ENCODE measurements at places on chromosomes 6 and 20.

DNA sequence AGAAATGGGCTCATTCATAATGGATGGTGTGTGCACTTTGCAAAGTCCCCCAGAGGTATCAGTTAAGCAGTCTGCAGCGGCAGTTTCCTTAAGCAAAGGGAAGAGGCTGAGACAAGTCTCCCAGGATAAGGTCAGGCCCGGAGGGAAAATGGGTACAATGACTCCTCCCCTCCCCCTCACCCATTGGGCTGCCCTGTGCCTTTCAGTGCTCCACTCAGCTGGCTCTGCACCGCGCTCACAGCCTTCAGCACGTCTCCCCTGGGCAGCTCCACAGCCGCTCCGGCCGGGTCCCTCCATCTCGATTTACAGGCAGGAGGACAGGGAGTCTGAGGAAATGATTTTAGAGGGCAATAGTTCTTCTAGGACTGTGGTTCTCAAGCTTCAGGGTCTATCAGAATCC is 264.8 kb downstream of the LRFN2 start:
- DNase-seq, result no peak

DNA sequence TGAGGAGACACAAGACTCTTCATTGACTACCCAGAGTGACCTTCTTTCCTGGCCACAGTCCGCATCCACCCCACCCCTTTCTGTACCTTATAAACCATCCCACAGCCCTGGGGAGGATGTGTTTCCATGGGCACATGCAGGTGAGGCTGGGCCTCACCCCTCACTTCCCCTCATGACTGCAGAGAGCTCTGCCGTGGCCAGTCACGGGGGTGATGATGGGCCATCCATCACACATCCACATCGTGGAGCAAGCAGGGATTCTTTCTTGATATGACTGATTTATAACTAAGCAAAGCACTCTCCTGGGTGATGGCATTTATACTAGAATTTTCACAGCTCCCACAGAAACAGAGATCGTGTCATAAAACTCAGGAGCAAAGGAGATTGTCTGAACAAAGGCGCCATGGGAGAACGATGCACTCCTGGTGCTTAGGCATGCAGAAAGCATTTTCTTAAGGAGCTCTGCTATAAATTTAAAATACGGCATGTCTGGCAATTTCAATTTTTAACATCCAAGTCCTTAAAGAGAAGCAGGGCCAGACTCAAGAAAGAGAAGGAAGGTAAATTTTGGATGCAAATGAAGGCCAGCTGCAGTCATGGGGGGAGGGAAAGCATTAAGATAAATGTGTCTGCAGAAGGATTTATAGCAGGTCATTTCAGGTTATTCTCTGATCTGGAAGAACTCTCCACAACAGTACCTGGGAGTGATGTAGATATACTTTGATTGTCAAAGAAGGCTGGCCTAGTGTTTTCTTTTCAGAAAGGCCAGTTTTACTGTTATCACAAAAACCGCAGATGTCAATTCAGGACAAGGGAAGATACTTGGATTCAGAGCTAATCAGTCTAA is 777.0 kb downstream of the C6orf118 start:
- no peak for DNase-seq

DNA sequence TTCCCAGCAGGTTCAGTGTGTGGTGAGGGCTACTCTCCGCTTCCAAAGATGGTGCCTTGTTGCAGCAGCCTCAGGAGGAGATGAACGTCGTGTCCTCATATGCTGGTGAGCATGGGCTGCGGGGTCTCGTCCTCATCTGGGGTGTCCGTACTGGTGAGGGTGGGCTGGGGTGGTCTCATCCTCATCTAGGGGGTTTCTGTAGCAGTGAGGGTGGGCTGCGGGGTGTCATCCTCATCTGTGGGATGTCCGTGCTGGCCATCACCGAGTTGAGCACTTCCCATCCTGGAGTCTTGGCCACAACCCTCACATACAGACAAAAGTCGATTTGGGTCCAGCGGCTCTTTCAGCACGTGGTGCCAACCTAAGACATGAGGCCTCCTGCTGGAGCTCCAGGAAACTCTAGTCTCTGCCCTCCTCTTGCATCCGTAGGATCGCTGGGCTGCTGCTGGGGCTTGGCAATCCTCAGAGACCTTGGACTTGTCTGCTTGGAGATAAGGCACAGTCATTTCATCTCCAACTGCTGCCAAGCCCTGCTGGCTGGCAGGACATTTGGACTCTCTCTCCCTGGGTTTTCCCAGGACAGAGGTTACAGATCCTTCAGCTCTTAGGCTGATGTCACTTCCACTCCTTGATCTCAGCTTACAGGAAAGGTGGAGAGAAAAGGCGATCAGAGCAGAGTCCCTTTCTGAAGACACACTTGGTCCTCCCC is 160.4 kb downstream of the PACRG start:
- DNase-seq, result no peak

- no peak for DNase-seq
Observed at GRCh38 chr20:20791664-20792568, 79.5 kb upstream of the RALGAPA2 start.

DNA sequence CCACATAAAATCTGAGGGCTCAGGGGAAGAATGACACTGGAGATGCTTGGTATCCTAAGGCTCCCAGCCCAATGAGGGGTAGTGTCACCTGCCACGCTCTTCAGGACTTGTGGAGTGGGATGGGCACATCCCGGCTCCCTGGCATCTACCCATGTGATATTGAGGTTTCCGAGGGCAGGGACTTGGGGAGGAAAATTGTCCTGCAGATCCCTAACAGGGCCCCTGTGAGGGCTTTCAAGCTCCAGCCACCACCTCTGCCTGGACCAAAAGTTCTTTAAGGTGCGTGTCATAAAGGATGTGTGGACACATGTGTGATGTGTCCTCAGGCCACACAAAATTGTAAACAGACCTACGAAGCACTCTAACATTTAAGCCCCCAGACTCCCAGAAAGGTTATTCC is 2.5 kb downstream of the SCML4 start:
- DNase-seq, result no peak

- DNase-seq, result no peak
Observed at GRCh38 chr6:99409672-99410071, 15.4 kb downstream of the PNISR start.
